ENCODE measurements at places on chromosomes 16 and 17. TPM values are rescaled to one million over a fixed set of nuclear protein-coding genes. Genes with fewer than 3 reads are reported as not detected.

DNA sequence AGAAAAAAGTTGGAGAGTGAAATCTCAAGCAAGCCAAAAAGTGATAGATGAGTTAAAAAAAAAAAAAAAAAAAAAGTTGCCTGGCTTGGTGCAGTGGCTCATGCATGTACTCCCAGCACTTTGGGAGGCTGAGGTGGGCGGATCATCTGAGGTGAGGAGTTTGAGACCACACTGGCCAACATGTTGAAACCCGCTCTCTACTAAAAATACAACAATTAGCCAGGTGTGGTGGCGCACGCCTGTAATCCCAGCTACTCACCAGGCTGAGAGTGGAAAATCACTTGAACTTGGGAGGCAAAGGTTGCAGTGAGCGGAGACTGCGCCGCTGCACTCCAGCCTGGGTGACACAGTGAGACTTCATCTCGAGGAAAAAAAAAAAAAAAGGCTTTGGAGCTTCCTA is 668.8 kb downstream of the WWOX start:
- no peak for DNase-seq

GRCh38 chr17:42817866-42818265 is 6.2 kb downstream of the BECN1 start:
- no peak for DNase-seq

DNA sequence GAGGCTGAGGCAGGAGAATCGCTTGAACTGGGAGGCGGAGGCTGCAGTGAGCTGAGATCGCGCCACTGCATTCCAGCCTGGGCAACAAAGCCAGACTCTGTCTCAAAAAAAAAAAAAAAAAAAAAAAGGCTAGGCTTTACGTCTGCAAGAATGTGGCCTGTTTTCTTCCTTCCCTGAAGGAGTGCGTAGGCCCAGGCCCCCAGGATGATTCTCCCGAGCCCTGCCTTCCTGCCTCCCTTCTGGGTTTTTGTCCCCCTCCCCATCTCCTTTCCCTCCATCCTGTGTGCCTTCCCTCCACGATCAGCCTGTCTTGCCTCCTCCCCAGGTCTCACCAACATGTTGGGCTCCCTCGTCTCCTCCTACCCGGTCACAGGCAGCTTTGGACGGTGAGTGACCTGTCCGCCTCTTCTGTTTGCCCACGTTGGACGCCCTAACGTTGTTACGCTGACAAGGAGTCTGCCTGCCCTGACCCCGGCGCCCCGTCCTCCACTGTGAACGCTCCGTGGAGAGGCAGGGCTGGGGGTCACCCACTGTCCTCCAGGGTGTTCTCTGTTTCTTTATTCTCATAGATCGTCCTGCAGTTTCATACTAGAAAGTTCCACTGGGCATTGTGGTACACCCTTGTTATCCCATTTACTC is 15.7 kb upstream of the RNF213 start:
- no peak for DNase-seq

CMTM2 gene
- total RNA-seq = 2.1 TPM

ZP2 gene
- 4.1 TPM for total RNA-seq
